ENCODE measurements at places on chromosomes 12 and 14.

GRCh38 chr12:62698701-62699101 lies 232.1 kb downstream of the MON2 start:
- peak; percentile 50 for DNase-seq

- DNase-seq = peak; percentile 42
Measured at GRCh38 chr12:12432364-12432763, 75.5 kb downstream of the BORCS5 start.

DNA sequence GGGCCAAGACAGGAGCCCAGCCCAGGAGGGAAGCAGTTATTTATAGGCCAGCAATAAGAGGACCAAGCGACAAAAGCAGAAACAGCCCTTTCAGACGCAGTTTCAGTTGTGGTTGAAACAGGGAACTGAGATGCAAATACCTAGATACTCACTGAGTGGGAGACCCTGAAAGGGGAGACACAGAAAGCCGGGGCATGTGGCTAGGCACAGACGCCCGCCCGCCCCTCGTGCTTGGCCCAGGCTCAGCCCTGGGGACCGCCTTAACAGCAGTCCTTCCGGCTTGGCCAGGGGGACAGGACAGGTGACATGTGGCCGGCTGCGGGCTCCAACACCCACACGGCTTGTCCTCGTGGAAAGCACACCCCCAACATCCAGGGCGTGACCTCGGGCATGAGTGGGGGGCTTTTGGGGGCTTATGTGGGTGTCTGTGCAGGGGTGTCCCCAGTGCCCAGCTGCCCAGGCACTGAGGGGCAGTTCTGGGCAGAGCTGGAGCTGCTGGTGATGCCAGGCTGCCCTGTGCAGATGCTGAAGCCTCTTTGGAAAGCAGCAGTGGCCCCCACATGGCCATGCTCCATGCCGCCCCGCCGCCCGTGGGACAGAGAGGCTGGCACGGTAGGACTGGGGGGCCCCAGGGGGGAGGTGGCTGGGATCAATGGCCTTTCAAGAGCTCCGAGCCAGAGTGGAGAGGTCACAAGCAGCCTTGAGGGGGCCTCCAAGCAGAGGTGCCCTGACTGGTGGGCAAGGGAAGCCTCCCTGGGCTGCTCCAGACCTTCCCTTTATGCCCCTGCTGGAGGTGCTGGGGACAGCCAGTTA lies 2.1 kb downstream of the PLD4 start:
- DNase-seq = no peak

GRCh38 chr12:100251917-100252316 lies 15.0 kb downstream of the DEPDC4 start:
- DNase-seq = peak; percentile 99

GRCh38 chr14:56211844-56212243 lies 93.6 kb downstream of the PELI2 start:
- no peak for DNase-seq

DNA sequence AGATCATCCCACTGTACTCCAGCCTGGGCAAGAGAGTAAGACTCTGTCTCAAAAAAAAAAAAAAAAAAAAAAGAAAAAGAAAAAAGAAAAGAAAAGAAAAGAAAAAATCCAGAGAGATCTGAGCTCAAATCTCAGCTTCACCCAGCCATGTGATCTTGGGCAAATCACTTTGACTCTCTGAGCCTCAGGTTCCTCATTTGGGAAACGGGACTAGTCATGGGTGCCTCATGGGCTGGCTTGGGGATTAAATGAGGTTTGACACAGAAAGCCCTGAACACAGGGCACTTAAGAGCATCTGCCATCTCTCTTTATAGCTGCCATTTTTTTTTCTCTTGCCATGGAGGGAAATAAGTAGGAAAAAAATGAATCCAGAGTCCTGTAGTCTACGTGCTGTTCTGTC lies 86.2 kb upstream of the MYL2 start:
- no peak for DNase-seq

DNA sequence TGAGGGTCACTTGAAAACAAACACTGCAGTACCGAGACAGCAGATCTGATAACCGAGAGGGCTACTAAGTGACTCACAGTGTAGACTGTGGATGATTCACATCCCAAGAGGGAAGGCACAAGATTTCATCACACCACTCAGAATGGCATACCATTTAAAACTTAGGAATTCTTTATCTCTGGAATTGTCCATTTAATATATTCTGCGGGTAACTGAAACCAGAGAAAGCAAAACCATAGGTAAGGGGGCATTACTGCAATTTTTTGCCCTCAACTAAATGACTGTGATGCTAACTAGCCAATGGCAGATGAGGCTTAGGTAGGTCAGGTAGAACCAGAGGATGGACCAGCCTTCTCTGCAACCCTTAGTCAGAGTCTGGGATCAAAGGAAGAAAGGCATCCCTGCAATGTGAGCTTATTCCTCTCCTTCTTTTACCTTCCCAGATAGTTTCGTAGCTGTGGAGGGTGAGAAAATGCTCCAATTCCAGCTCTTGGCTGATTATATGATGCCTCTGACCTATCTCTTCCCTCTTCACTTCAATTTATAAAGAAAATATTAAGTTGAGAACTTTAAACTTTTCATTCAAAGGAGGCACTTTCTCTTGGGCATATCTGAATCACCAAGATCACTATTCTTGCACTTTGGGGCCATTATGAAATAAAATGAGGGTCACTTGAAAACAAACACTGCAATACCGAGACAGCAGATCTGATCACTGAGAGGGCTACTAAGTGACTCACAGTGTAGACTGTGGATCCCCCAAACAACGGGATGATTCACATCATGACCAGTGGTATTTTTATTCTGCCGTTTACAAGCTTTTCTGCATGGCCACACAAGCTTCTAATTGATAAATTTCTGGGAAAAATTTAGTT lies 6.8 kb downstream of the ART4 start:
- peak; percentile 93 for DNase-seq

GRCh38 chr14:49584058-49584457 lies 2.1 kb downstream of the RPS29 start:
- no peak for DNase-seq

- DNase-seq = no peak
Measured at GRCh38 chr12:6855322-6855721, 3.4 kb downstream of the USP5 start.

GRCh38 chr12:117080661-117081144 lies 18.5 kb downstream of the TESC start:
- DNase-seq = no peak

DNA sequence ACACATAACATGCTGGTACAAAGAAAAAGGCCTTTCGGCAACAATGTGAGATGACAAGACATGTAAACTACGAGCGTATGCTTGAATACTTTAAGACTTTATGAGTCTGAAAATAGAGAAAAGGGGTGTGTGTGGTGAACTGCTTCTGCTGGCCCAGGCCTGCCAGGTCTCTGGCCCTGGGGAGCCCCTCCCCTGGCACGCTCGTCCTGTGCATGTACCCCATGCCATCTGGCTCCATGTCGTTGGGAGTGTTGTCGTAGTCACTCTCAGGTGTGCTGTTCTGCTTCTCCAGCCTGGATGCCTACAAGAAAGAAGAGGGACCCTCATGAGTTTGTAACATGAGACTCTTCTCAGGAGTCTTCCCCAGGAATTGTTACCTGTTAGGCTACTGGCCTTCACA lies 38.9 kb downstream of the TCHP start:
- no peak for DNase-seq

- DNase-seq = peak; percentile 1
Measured at GRCh38 chr12:10851243-10851858, 2.1 kb upstream of the PRR4 start.

DNA sequence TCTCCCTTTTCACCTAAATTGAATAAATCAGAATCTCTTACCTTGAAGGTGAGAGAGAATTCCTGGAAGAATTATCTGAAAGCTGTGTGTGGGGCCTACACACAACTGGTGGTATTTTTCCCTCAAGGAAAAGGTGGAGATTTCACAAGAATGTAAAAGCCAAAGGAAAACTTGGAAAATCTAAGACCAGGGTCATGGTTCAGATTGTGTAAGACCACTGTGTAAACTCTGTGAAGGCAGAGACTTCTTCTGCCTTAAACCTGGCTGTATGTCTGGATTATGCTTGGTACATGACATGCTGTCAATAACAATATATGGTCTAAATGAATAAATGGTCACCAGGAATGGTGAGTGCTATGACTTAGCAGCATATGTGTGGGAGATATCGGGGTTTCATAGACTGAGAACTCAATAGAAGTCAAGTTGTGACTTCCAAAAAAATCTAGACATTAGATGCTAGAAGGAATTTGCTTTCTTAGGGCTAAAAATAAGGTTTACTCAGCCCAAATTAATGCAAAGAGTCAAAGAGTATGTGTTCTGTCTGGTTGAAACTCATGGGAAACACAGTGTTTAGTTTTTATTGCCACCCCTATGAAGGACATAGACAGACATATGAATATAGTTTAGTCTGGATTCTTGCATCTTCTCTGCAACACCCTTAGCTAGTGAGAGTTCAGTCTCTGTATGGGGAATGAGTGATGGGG lies 163.7 kb downstream of the SNAPC1 start:
- peak; percentile 74 for DNase-seq

GRCh38 chr12:95615749-95616148 lies 64.5 kb upstream of the USP44 start:
- no peak for DNase-seq

- peak; percentile 7 for DNase-seq
Measured at GRCh38 chr14:99389174-99389826, 91.4 kb downstream of the SETD3 start.

DNA sequence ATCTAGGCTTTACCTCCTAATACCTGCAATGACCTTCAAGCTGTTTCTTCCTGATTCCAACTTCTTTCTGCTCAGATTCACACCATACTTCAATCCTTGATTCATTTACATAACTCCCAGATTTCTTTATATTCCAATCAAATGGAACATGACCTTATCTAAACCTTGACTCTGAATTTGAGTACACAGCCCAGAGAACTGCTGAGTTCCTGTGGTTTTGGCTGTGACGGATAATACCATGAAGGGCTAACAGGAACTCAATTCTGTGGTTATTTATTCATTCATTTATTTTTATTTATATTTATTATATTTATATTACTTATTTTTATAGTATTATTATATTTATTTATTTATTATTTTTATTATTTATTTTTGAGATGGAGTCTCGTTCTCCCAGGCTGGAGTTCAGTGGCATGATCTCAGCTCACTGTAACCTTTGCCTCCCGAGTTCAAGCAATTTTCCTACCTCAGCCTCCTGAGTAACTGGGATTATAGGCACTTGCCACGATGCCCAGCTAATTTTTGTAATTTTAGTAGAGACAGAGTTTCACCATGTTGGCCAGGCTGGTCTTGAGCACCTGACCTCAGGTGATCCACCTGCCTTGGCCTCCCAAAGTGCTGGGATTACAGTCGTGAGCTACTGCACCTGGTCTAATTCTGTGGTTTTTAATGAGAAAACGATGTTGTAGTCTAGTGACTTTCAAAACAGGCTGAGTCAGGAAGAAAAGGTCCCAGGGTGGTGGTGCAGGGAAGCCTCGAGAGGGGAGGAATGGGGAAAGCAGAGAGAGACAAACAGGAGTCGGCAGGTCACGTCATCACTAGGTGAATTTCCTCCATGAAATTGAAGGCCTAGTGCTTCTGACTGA lies 11.7 kb downstream of the APOLD1 start:
- DNase-seq = no peak

GRCh38 chr12:124626971-124627411 lies 59.6 kb upstream of the NCOR2 start:
- no peak for DNase-seq

DNA sequence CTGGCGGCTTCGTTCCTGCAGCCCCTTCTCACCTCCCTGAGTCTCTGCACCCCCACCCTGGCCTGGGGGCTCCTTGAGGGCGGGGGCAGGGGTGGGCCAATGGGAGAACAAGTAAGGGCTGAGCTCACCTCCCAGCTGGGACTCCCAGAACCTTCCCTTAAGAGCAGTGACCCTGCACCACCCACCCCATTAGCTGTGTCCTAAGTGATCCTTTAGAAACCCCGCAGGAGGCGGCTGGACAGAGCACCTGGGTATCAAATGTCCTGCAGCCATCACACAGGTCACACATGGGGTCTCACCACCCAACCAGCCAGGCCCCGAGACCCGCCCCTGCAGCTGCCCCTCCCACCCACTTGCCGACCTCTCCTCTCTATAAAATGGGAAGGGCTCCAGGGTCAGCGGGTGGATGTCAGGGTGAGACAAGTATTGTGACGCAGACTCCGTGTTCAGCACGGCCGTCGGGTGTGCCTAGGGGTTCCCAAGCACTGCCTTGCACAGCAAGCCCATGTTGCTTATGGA lies 151.2 kb upstream of the C14orf180 start:
- DNase-seq = no peak

DNA sequence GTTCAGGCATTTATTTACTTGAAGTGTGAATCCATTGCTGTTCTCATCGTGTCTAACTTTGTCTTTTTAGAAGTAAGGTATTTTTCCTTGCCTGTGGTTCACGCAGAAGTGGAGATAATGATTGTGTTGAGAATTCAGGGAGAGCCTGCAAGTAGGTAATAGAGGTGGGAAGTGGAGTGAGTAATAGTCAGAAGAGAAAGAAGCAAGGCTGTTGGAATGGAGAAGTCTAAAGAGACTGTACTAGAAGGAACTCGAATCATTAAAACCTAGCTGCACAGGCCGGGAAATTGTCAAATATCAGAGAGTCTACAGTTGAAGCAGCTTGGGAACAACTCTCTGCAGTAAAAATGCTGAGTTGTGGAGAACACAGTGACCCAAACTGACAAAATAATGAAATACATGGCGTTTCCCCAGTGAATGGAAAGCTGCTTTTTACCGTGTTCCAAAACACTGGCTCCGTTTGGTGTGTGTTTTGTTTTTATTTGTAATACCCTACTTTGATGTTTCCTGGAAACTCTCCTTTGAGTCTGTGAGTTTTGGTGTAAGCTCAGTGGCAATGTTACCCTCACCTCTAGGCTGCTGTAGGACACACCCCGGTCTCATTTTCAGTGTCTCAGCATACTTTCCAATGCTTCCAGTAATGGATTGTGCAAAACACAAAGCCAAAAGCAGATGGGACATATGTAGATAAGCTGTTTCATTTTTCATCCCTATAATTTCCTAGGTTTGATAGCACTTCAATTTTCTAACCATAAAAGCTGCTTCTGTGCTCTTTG lies 146.6 kb downstream of the CRADD start:
- DNase-seq = peak; percentile 51

- no peak for DNase-seq
Measured at GRCh38 chr12:124030008-124030407, 57.0 kb downstream of the ZNF664 start.

- DNase-seq = no peak
Measured at GRCh38 chr12:34393086-34393820, 371.0 kb downstream of the ALG10 start.

DNA sequence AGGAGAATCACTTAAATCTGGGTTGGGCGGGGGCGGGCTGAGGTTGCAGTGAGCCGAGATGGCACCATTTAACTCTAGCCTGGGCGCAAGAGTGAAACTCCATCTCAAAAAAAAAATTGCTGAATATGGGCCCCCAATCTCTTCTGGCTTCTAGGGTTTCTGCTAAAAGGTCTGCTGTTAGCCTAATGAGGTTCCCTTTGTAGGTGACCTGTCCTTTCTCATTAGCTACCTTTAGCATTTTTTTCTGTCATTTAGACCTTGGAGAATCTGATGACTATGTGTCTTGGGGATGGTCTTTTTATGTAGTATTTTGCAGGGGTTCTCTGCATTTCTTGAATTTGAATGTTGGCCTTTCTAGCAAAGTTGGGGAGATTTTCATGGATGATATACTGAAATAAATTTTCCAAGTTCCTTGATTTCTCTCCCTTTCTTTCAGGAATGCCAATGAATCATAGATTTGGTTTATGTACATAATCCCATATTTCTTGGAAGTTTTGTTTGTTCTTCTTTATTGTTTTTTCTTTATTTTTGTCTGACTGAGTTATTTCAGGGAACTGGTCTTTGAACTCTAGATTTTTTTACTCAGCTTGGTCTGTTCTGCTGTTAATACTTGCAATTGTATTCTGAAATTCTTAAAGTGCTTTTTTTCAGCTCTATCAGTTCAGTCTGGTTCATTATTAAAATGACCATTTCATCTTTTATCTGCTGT lies 181.5 kb downstream of the TTC6 start:
- DNase-seq = no peak
